ENCODE measurements at places on chromosomes 3 and 15. TPM values are rescaled to one million over a fixed set of nuclear protein-coding genes. Genes with fewer than 3 reads are reported as not detected.

FGF7 gene
- 126 TPM for total RNA-seq

HRG gene
- not detected for total RNA-seq

GRCh38 chr3:45781271-45781670 lies 15.1 kb downstream of the SLC6A20 start:
- DNase-seq = no peak

LMOD3 gene
- total RNA-seq = not detected

FBXW12 gene
- not detected for total RNA-seq

DNA sequence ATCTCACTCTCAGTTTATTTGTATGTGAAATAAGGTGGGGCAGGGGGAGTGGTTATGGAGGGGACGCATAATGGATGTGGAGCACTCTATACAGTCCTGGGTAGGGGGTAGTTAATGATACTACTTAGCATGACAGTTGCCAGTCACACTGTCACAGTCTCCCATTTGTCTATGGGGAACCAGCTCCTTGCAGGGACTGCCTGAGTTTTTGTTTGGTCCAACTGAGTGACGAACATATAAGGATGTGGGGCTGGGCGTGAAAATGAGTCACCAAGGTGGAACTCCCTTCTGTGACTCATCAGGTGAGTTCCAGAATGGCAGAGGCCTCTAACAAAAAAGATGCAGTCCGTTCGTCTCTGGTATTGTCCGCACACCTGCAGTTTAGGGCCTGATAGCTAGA lies 235.3 kb upstream of the ST8SIA2 start:
- no peak for DNase-seq

ANKRD63 gene
- not detected for total RNA-seq

PPM1L gene
- total RNA-seq = 17.0 TPM

DNA sequence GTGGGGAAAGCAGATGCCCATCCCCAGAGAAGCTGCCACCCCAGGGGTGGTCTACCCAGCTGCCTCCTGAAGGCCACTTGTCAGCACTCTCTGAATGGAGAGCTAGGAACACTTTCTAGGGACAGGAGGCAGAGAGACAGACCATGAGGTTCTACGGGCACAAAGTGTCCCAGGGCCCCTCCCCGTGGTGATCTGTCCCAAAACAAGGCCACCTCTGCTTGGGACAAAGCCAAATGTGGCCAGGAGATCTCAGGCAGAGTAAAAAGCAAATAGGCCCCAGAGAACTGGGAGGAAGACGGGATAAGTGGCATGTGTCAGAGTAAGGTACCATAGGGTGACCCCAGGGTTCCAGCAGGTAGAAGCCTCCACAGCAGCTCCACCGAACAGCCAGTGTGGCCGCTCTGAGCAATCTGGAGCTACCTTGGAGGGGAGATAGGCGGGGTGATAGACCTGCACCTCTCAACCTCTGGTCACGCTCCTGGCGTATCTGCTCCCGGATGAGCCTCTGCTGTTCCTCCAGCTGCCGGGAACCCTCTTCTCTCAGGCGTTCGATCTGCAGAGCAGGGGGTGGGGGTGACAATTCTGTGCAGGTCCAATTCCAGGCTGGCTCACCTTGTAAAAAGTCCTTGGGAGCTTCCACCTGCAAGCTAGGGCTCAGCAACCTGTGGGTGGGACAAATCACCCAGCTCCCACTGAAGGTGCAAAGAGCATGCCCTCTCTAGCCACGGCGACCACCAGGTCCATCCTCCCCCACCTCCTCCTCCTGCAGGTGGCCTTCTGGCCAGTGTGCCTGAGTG lies 6.2 kb downstream of the C15orf62 start:
- no peak for DNase-seq

DNA sequence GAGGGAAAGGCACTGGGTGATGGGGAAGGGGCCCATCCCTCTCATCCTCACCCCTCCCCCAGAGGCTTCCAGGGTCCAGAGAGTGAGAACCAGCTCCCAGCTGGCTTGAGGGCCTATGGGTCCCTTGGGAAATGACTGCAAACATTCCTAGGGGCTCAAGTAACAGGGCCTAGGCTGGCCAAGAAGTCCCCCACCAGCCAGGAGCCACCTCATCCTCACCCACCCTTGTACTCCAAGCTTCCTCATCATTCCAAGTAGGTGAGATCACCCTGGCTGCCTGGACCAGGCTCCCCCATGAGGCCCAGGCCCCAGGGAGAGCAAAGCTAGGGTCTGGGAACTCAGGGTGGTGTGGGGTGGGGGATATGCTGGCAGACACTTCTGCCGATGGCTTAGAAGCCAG lies 14.8 kb downstream of the LOXL1 start:
- peak; percentile 86 for DNase-seq

SACM1L gene
- 52.3 TPM for total RNA-seq

ST3GAL6 gene
- 21.1 TPM for total RNA-seq

TLR9 gene
- total RNA-seq = 0.81 TPM

DNA sequence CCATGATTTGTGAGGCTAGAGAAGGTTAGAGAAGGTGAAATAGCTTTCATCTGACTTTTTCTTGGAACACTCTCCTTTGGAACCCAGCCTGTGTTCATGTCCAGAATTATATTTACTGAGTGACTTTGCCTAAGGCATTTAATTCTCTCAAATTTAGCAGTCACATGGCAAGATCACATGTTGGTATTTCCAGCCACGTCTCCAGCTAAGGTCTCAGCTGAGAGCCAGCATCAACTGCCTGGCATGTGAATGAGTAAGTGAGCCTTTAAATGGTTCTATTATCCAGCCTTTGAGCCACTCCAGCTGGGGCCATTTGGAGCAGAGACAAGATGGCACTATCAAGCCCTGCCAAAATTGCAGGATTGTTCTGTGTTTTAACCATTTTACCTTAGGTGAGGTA lies 130.2 kb upstream of the SGO1 start:
- DNase-seq = no peak

EBLN2 gene
- 7.8 TPM for total RNA-seq

PLSCR5 gene
- total RNA-seq = not detected

GRCh38 chr3:2839876-2840275 lies 270.3 kb downstream of the IL5RA start:
- no peak for DNase-seq

GRCh38 chr3:67048715-67049074 lies 50.6 kb downstream of the KBTBD8 start:
- no peak for DNase-seq

- DNase-seq = no peak
Observed at GRCh38 chr3:79178471-79179180, 589.2 kb downstream of the ROBO1 start.

GRCh38 chr3:131705558-131706051 lies 202.8 kb upstream of the MRPL3 start:
- DNase-seq = no peak

DNA sequence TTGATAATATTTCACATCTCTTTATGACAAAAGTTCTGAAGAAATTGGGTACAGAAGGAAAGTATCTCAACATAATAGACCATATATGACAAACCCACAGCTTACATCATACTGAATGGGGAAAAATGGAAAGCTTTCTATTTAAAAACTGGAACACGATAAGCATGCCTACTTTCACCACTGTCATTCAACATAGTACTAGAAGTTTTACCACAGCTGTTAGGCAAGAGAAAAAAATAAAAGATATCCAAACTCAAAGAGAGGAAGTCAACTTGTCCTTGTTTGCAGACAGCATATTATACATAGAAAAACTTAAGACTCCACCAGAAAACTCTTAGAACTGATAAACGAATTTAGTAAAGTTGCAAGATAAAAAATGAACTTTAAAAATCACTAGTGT lies 40.3 kb downstream of the COPS2 start:
- no peak for DNase-seq

DNA sequence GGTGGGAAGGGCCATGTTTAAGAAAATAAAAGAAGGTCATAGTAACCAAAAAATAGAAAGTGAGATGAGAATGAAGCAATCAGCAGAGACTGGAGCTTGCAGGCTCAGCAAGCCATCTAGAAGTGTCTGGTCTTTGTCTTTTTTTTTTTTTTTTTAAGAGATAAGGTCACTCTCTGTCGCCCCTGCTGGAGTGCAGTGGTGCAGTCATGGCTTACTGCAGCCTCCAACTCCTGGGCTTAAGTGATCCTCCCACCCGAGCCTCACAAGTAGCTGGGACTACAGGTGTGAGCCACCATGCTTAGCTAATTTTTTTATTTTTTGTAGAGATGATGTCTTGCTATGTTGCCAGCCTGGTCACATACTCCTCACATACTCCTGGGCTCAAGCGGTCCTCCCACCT lies 36.2 kb downstream of the GXYLT2 start:
- DNase-seq = no peak

BFSP2 gene
- not detected for total RNA-seq

- no peak for DNase-seq
Observed at GRCh38 chr3:160180581-160181216, 44.5 kb upstream of the C3orf80 start.

GOLGA8K gene
- 3.1 TPM for total RNA-seq

GRCh38 chr3:111691293-111691909 lies 96.3 kb upstream of the ZBED2 start:
- no peak for DNase-seq

FES gene
- 68.3 TPM for total RNA-seq

CCR8 gene
- not detected for total RNA-seq
